Activated naive CD4-positive, alpha-beta T cell treated with anti-CD3 and anti-CD28 coated beads, Interleukin-2, amount 10 ng/mL, durations not matched to agents 5 hours and 36 hours (primary cell): ENCODE measurements at places on chromosomes 1 and 21. TPM values are rescaled to one million over a fixed set of nuclear protein-coding genes. Genes with fewer than 3 reads are reported as not detected.

Gene OR2T3
- not detected for total RNA-seq

Gene PTGER3
- total RNA-seq: 0.15 TPM

Gene MCOLN2
- 10.4 TPM for total RNA-seq

Gene S100A7A
- not detected for total RNA-seq

Gene KIRREL1
- 0.02 TPM for total RNA-seq

Gene KCNJ9
- total RNA-seq: not detected

Gene AMY2B
- total RNA-seq: 12.1 TPM

Gene SEMA6C
- total RNA-seq: 3.6 TPM

Gene TDRD5
- total RNA-seq: not detected

Gene PAQR6
- total RNA-seq: 5.0 TPM

Gene HES4
- total RNA-seq: not detected

Gene C4BPA
- not detected for total RNA-seq

Gene IL6R
- 11.6 TPM for total RNA-seq

Gene ADORA1
- not detected for total RNA-seq

Gene LRRC38
- total RNA-seq: not detected

Gene COL6A1
- 0.43 TPM for total RNA-seq

Gene VANGL2
- total RNA-seq: not detected

Gene SEC16B
- not detected for total RNA-seq

Gene CA6
- total RNA-seq: 2.4 TPM

Gene KIF1B
- total RNA-seq: 11.3 TPM

Gene MGST3
- 34.0 TPM for total RNA-seq

Gene FAM72B
- 15.3 TPM for total RNA-seq

Gene SPRR2D
- not detected for total RNA-seq

Gene TAF1A
- total RNA-seq: 8.5 TPM

Gene RGS16
- total RNA-seq: 4.2 TPM

Gene KRTAP7-1
- not detected for total RNA-seq

Gene ADPRS
- 27.1 TPM for total RNA-seq

Gene LY9
- total RNA-seq: 76.3 TPM

Gene FMO4
- total RNA-seq: 1.5 TPM

Gene SPRR2E
- total RNA-seq: not detected

Gene RUNX1
- 41.4 TPM for total RNA-seq
